ENCODE measurements at places on chromosomes 3 and 15.

DNA sequence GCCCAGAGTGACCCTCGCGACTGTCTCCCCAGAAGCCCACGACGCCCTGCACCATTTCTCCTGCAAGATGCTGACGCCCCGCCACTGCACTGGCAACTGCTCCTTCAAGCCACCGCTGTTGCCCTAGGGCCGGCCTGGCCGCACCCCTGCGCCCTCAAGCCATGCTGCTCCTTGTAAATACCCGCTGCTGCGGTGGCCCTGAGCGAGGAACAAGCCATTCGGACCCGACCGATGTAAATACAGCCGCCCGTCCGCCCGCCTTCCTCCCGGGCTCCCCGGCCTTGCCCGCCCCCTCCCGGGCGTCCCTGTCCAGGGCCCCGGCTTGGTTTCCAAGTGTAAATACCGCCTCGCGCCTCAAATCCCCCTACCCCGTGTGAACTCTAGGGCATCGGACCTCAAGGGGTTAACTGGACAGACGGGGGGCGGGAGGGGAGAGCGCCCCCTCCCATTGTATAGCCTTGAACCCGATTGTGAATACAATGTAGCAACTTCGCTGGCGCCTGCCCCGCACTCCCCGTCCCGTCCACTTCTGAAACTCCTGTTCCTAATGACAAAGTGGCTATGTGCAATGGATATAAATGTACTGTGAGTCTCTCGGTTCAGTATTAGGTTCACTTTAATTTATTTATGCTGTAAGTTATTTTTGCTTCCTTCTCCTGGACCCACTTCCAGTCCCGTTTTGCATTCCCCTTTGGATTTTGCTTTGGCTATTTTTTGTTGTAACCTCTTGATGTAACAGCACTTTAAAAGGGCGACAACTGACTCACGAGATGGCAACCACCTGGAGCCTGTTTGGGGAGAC, 5.9 kb downstream of the RNU6-1 start:
- DNase-seq = peak; percentile 44

DNA sequence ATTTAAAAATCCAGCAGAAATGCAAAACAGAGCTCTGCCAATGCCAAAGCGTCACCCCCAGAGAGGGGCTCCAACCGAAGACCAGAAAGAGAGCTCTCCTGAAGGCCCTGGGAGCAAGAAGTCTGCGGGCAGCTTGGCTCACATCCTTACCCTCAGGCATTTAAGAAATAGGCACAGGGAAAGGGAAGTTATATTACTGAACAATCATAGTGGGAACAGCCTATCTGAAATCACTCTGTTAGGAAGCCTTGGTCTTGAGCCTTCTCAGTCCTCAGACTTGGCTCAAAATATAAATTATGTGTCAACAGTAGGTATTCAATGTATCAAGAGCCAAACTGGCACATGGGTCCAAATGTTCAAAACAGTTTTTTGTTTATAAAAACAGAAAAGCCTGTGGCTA, 10.3 kb upstream of the PPARG start:
- no peak for DNase-seq

DNA sequence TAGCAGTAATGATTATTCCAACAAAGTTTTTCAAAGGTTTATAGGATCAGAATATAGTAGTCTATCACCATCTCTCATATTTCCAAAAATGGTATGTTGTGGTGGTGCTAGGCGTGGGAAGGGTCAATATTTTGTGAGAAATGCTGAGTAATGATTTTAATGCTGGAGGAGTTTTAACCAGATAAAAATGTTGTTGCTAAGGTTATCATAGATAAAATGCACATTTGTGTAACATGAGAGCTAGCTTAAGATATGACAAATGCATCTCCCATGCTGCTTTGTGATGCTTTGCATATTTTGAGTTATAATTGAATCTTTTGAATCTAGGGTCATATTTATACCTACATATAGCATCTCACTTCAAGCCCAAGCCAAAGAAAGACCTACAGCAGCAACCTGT, 103.9 kb upstream of the ROBO1 start:
- no peak for DNase-seq

- DNase-seq = no peak
Measured at GRCh38 chr3:141405025-141405424, 36.7 kb downstream of the ZBTB38 start.

DNA sequence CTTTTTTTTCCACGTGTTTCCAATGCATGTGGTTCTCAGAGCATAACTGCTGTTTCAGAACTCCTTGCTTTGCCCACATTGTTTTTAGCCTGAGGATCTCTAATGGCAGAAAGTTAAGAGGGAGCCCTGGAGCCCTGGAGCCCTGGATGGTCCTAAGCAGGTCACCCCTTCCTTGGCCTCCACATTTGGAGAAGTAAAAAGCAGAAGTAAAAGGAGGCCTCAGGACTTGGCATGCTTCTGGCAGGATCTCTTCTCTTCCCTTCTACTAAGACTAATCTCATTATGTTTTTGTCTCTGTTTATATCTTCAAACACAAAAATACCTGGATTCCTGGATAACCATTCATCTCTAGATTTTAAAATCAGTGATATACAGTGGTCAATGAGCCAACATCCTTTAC, 50.1 kb downstream of the P2RY1 start:
- no peak for DNase-seq

- DNase-seq = no peak
Measured at GRCh38 chr3:174651951-174652350, 207.2 kb upstream of the NAALADL2 start.

DNA sequence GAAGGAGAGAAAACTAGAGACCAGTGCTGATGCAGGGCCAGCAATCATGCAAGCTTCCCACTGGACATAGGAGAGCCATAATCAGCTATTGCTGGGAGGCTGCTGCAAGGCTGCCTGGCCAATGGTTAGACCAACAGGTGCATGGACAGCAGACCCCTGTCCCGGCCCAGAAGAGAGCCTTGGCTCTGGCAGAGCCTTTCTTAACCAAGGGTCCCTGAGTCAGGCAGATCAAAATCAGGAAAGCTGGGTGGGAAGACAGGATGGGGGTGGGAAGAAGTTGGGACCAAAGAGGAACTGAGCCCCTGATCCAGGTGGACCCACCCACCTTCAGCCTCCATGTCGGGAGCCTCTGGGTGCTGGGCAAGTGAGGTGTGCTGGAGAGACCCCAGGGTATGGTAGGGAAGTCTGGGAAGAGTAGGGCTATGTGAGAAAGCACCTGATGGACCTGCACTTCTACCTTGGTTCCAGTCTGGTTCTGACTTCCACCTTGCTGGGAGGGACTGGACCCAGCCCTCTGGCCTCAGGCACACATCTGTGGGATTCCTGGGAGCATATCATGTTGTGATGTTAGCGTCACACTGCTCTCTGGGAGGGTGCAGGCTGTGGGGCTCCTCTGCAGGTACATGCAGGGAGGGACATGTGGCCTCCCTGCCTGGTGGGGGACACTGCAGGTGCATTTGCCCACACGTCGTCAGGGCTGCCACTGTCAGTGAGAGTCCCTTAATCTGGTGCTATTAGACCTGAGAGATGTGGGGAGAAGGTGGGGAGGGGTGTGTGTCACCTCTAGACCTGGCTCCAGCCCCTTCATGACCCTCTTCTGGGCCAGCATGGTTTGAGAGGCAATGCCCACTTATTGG, 24.7 kb downstream of the KY start:
- DNase-seq = no peak

DNA sequence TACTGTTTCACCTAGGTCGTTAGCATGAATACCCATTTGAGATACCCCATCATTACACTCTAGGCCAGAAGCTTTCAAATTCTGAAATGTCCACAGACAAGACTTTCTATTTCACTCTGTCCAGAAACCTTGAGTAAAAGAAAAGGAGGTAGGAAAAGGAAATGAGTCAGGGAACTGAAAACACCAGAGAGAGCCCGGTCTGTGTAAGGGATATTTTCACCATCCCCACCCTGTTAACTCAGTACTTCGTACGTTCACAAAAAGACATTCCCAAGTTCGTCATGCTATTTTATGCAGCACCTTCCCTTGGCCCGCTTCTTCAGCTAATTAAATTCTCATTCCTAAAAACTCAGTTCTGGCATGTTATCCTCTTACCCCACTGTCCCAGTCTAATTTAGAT, 89.4 kb upstream of the SOX2 start:
- DNase-seq = no peak

- DNase-seq = no peak
Measured at GRCh38 chr3:23480329-23480714, 277.2 kb downstream of the UBE2E2 start.

DNA sequence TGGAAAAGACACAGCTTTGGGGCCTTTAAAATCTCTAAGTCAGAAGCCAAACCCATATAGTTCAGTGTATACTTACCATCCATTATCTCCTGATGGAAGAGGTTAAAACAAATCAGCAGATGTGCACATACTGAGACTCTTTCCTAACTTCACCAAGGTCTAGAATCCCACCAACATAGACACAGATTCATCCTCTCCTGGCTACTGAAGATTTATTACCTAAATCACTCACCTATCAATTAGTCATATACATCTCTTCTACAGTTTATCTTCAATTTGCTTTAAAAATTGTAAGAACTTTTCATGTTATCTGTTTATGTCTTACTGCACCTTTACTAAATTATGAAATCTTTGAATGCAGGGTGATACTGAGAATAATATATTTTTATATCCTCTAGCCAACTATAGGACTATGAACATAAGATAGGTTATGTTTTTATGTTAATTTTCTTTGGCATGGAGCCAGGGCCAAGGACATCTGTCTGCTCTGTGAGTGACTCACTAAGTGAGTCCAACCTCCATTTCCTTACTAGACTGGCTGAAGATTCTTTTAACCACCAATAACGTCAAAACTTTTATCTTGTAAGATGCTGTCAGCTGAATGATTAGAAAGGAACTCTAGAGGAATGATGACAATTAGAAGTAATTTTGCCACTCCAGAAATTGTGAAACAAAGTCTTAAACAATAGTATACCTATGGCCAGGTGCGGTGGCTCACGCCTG, 397.6 kb downstream of the FOXP1 start:
- no peak for DNase-seq

DNA sequence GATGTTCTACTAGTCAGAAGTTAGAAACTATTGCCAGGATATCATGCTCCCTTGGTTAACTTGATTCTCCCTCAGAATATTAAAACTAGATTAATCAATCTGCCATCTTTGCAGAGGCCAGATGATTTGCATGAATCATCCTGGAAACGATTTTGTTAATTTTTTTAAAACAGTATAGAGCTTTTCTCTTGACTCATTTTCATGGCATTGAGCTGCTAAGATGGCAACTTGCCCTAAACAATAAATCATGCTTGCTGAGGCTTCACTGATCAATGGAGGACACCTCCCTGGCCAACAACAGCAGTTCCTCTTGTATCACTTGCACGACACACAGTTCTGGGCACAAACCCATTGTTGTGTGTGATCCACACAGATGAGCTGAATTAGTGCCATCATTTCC, 109.1 kb downstream of the COL6A6 start:
- no peak for DNase-seq

- no peak for DNase-seq
Measured at GRCh38 chr3:60101621-60102020, 1051.8 kb upstream of the CFAP20DC start.

DNA sequence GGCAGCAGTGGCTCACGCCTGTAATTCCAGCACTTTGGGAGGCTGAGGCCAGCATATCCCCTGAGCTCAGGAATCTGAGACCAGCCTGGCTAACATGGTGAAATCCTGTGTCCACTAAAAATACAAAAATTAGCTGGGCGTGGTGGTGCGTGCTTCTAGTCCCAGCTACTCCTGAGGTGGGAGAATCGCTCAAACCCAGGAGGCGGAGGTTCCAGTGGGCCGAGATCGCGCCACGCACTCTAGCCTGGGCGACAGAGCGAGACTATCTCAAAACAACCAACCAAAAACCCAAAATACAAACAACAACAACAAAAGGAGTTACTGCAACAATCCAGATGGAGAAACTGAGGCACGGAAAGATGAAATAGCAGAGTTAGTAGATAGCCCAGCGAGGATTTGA, 35.4 kb downstream of the SAXO2 start:
- DNase-seq = no peak

DNA sequence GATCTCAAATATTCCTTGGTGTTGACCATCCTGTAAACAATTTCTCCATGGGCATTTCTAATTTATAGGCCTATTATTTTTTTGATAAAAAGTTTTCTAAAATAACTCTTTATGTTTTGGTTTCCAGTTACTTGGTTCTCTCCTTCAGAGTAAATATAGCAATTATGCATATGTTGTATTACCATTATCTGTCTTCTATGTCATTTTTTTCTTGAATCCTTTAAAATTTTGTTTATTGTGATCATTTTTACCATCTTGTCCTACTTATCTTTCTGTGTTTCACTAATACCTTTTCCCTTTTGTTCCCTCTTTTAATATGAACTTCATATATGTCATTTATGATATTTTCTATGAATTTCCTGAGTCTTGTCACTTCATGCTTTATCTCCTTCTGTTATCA, 341.1 kb downstream of the PDCD6IP start:
- DNase-seq = no peak

DNA sequence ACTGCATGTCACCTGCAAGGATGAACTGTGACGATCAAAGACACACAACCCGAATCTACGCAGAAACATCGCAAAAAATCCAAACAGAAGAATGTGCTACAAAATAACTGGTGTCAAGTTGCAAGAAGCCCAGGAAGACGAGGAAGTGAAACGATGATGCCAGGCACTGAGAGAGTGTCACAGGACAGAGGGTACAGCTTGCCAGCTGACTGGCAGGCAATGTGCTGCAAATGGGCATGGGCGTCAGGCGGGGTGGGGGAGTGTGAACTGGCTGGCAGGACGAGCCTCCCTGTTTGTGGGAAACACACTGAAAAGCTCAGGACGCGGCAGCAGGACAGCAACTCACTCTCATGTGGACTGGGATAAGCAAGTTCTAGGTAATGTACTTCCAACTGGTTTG, 28.9 kb upstream of the OCA2 start:
- no peak for DNase-seq

- peak; percentile 16 for DNase-seq
Measured at GRCh38 chr3:82133070-82133606, 371.7 kb upstream of the GBE1 start.

- DNase-seq = no peak
Measured at GRCh38 chr3:175571096-175571495, 712.0 kb downstream of the NAALADL2 start.

GRCh38 chr3:140117096-140117526, 182.1 kb downstream of the CLSTN2 start:
- no peak for DNase-seq

DNA sequence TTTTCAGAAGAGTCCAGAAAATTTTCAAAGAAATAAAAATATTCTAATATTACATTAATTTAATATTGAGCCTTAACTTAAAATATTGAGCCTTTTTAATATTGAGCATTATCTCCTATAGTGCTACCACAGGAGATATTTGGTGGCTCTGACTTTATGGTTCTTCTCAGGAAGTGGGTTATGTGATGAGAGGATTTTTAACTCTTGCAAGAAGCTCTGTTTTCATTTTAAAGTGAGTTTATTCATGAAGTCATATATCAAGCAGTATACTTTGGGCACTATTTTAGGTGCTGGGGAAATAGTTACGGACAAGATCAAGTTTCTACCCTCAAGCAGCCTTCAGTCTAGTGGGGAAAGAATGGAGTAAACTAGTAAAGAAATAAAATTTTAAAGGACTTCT, 13.4 kb upstream of the MBNL1 start:
- DNase-seq = no peak
